ENCODE measurements at places on chromosomes 5 and 9. TPM values are rescaled to one million over a fixed set of nuclear protein-coding genes. Genes with fewer than 3 reads are reported as not detected.

DNA sequence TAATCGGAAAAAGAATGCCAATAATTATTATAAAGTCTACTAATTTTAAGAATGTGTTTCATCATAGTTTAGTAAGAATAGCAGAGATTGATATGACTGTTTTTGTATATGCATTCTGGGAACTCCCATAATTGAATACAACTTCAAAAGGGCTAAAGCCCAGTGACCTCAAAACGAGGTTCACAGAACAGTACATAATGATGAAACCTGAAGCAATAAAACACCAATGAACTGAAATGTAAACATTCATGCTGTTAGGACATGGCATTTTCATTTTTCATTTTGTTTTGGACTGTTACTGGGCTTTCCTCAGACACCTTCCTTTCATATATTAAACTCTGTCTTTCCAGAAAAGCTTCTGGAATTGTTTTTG, 684 bp upstream of the JMY start:
- DNase-seq = no peak

GRCh38 chr9:127531676-127532075, 80.4 kb downstream of the LRSAM1 start:
- no peak for DNase-seq

DNA sequence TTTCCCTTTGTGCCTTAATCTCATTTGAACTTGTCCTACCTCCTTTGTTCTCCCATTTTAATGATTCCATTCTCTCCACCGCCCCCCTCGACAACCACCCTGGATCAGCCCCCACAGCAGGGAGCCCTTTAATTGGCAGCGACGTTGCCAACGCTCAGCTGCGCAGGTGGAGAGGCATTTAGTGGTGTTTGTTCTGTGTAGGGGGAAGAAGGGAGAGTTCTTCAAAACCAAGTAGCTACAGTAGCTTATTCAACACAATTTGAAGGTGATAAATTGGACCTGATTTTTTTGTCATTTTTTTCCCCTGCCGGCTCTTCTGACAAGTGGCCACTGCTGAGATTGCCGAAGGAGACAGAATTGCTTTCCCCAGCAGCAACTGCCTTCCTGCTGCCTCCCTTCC, 499.1 kb downstream of the CDK5RAP2 start:
- no peak for DNase-seq

- no peak for DNase-seq
Observed at GRCh38 chr5:55338810-55339243, 31.0 kb downstream of the MTREX start.

- no peak for DNase-seq
Observed at GRCh38 chr5:174737330-174737729, 12.9 kb downstream of the MSX2 start.

DNA sequence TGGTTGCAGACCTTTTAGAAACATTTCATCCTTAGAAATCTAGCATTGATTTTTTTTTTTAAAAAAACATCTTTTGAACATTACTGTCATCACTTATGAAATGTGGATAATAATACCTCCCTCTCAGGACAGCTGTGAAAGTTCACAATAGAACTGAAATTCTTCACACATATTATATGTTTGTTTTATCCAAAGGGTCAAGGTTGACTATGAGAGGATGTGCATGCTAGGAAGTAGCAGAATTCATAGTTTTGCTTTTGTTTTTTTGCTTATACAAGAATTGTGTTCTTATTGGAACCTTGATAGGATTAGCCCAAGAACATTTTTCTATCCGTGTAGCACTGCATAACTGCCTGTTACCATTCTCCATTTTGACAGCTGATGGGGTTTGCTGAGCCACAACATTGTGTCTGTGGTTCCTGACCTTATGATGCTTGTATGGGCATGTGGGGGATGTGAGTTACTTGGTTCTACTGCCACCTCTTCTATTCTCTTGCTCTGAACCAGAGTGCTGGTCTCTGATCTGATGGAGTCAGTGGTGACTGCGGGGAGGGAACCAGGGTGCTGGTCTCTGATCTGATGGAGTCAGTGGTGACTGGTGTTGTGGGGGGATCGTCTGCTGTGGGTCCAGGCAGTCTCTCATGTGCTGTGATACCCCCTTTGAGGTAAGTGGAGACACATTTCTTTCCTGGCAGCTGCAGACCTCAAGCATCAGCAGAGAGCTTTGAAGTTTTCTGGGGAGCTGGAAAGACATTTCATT, 27.1 kb upstream of the ACTBL2 start:
- no peak for DNase-seq

- DNase-seq = peak; percentile 41
Observed at GRCh38 chr9:93302586-93303257, 118.8 kb downstream of the WNK2 start.

GRCh38 chr9:12183321-12183720, 509.9 kb upstream of the TYRP1 start:
- no peak for DNase-seq

GRCh38 chr5:123610665-123611405, 98.9 kb downstream of the CSNK1G3 start:
- peak; percentile 19 for DNase-seq

Gene CDH9
- not detected for total RNA-seq

Gene LCN1
- total RNA-seq = not detected

Gene PCDHB13
- total RNA-seq = 0.33 TPM

Gene IL4
- not detected for total RNA-seq
